ENCODE measurements at places on chromosomes 2 and 18.

GRCh38 chr2:17317439-17317976, 200.7 kb downstream of the RAD51AP2 start:
- DNase-seq, result no peak

- peak; percentile 67 for DNase-seq
These were observed 93.0 kb upstream of the MCFD2 start for GRCh38 chr2:47008381-47009252.

- DNase-seq, result no peak
These were observed 337.9 kb upstream of the SALL3 start for GRCh38 chr18:78641689-78642231.

DNA sequence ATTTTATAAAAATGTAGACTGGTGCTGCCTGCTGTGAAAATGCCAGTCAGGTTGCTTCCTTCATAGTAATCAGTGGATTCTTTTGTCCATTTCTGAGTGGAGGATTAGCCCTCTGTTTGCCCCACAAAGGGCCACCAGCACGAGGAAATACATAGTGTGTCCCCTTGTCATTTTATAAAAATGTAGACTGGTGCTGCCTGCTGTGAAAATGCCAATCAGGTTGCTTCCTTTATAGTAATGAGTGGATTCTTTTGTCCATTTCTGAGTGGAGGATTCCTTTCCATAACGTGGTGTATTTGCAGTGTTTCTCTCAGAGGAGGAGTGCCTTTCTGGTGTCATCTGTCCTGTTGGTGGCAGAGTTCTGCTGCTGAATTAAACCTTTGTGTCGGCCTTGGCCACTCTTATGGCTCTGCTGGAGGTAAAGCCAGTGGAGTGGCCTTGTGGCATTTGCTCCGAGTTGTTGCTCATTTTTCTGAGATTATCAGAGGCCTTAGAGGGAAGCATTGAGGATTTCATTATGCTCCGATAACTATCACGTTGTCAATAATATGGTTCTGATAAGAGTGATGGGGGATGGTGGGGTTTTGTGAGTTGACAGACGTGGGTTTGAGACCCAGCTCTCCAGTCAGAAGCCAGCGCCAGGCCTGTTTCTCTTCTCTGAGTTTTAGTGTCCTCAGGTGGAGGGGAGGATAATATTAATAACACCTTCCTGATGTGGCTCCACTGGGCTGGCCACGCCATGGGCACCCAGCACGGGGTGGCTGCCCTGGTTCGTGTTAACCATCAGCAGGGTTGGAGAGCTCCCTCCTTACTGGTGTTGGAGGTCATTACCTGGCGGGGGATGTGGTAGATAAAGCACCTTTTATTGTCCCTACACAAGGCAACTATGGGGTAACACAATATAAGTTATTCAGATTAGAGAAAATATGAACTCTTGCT, 96.6 kb downstream of the NEDD4L start:
- no peak for DNase-seq

- DNase-seq, result no peak
These were observed 136.4 kb upstream of the APCDD1 start for GRCh38 chr18:10317864-10318690.

- no peak for DNase-seq
These were observed 65.5 kb upstream of the KLF7 start for GRCh38 chr2:207231106-207231865.

DNA sequence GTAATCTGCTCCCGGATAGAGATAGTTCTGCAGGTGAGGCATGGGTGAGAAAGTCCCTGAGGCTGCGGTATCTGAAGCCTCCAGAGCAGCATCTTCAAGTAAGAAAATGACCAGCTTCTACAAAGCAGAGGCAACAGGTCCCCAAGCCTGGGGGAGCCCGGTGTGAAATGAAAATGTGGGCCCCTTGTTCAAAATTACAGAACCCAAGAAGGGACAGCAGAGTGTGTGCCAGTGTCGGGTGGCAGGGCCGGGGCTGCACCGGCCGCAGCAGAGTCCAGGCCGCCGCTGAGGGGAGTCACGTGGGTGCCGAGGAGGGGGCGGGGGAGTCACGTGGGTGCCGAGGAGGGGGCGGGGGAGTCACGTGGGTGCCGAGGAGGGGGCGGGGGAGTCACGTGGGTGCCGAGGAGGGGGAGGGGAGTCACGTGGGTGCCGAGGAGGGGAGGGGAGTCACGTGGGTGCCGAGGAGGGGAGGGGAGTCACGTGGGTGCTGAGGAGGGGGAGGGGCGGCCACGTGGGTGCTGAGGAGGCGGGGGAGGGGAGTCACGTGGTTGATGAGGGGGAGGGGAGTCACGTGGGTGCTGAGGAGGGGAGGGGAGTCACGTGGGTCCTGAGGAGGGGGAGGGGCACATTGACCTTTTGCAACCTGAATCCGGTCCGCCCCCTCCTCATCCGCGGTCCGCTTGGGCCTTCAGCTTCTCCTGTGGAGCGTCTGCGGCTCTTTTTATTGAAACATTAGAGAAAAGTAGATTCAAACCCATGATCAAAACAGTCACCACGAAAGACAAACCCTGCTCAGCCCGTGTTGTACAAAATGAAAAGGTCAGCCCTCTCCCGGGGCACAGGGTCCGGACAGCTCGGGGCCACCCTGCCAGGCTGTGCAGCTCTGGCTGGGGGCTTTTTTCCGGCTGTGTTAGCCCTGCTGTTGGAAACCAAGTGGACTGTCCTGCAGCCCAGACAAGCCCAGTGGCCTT, 10.4 kb downstream of the COLEC11 start:
- no peak for DNase-seq

- no peak for DNase-seq
These were observed 143.5 kb upstream of the LMAN1 start for GRCh38 chr18:59502274-59503175.
